Left ventricle myocardium superior (tissue), 1 donor: ENCODE measurements at places on chromosomes 2 and 18.

DNA sequence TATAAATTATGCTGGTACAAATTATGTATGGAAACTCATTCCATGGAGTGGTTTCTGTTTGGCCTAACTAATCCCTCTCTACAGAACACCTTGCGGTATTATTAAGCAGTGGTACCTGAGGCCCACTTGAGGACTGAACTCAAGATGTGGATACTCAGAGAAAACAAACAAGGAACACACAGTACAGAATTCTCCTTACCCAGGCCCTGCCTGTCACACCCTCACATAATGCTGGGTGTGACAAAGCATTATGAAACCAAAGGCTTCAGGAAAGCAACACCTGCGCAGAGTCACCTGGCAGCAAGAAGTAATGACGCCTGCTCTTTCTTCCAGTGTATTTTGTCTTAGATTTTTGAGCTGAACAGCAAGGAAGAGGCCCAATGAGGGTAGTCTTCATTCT, 264.7 kb downstream of the PAX3 start:
- DNase-seq, result no peak

DNA sequence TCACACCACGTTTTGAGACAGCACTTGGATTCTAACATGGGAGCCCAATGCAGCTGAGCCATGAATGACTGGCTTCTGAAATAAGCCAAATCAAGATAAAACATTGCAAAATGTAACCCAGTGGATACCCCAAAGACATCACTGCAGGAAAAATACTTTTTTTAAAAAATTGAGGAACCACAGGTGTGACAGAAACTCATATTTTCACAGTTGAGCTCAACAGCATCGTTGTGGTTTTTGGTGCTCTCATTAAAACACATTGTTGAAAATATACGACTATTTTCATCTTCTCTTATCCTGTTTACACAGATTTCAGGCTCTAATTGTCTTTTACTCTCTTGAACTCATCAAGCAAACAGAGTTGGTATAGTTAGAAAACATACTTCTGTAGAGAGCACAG, 429.3 kb upstream of the VRK2 start:
- DNase-seq, result no peak

DNA sequence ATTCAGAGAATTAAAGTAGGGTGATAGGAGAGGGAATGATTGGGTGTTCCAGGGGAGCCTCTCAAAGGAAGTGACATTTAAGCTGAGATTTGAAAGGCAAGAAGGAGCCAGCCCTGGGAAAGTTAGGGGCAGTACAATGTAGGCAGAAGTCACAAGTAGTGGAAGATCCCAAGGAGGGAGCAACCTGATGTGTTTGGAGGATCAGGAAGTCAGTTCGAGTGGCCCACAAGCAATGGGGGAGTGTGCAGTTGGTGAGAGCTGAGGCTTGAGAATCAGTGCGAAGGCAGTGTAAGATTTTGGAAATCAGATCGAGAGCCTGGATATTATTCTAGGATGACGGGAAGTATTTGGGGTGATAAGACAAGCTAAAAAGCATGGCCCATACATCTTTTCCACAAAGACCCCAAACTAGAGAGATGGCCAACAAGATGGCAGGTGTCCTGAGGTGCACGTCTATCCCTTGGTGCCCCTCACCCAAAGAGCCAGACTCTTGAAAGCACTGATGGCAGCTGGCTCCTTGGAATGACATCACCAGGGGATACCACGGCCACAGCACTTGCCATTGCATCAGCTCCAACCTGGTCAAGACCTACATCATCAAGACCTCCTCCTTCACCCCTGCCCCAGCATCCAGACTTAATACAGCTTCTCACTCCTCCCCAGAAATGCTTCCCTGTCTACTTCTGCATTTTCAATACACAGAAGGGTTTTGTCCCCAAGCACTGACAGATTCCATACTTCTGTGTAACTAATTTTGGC, 127.3 kb downstream of the BCL2 start:
- no peak for DNase-seq

DNA sequence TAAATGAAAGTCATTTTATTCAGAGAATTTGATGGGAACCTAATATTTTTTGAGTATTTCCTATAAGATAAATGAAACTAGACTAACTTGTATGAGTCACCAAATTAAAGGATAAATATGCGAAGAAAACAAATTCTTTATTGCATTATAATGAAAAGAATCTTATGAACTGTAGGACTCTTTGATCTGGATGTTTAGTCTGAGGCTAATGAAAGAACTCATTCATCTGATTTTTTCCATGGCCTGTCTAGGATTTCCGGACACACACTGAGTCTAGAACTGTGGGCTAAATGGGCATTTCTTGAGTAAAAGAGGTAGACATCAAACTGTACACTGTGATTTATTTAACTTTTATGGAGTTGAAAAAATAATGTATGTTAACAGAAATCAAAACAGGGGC, 43.0 kb downstream of the ZNF519 start:
- no peak for DNase-seq

GRCh38 chr18:79560861-79561210, 118.8 kb upstream of the CTDP1 start:
- DNase-seq, result no peak

GRCh38 chr2:73197579-73197978, 4.8 kb upstream of the NOTO start:
- DNase-seq, result no peak

DNA sequence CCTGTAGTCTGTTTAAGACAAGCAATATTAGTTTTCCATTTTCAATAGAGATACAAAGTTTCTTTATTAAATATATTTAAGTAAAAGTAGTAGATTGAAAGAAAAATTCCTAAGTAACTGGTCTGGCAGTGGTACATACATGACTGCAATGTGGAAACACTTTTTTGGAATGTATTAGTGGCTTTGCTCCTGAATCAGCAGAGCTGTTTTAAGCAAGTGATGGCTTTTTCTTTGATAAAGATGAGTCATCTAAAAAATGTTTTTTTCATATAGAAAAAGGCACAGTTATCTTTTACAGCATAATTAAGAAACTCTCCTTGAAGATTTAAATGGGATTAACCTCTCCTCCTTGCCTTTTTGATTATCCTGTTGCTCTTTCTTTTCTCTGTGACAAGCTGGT, 34.9 kb downstream of the KDM3A start:
- DNase-seq, result no peak

DNA sequence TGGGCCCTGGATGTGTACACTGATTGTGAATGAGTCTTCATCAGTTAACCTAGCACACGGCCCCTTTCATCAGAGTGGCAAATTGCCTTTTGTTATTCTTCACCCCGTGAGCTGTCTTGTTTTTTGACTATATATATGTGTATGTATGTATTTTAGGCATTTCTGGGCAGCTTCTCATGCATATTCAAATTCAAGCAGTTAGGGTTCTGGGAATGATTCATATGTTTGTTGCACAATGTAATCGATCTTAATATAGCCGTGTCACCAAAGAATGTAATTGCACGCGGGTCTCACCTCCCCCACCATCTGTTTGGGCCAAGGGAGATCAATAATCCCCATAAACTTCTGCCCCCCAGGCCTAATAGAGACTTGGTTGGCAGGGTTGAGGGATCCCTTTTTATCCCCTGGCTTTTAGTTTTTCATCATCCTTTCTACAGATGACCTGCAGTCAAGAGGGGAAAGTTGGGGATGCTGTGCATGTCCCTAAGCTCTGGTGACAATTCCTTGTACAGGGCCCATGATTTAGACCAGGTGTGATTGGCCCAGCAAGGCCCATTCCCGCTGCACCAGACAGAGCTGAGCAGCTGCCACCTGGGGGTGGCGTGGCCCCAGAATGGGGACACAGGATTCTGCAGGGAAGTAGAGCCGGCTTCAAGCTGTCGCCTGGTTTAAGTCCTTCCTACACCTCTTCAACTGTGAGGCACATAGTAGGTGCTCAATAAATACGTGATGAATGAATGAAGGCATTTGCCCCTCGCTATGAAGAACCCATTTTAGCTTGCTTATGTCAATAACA, 19.2 kb downstream of the KCNF1 start:
- no peak for DNase-seq

GRCh38 chr2:46828491-46829230, 86.9 kb downstream of the MCFD2 start:
- no peak for DNase-seq

GRCh38 chr2:204967199-204967960, 422.1 kb downstream of the PARD3B start:
- no peak for DNase-seq

GRCh38 chr2:9799011-9799596, 44.2 kb upstream of the TAF1B start:
- peak; percentile 11 for DNase-seq

DNA sequence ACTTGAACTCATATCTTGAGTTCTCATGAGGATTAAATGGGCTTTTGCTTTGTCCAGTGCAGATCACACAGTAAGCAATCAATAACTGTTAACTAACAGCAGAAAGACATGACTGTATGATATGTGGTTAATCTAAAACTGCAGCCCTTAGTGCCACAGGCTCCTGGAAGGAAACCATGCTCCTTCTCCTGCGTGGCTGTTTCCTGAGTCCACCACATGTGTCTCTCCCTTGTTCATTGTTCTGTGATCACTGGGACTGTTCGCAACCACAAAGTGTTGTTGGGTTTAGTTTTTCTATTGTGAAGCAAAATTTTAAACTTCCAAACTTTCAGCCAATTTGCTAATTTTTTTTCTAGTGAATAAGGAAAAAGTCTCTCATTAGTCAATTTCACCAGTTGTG, 130.9 kb upstream of the PTPRM start:
- DNase-seq, result no peak

DNA sequence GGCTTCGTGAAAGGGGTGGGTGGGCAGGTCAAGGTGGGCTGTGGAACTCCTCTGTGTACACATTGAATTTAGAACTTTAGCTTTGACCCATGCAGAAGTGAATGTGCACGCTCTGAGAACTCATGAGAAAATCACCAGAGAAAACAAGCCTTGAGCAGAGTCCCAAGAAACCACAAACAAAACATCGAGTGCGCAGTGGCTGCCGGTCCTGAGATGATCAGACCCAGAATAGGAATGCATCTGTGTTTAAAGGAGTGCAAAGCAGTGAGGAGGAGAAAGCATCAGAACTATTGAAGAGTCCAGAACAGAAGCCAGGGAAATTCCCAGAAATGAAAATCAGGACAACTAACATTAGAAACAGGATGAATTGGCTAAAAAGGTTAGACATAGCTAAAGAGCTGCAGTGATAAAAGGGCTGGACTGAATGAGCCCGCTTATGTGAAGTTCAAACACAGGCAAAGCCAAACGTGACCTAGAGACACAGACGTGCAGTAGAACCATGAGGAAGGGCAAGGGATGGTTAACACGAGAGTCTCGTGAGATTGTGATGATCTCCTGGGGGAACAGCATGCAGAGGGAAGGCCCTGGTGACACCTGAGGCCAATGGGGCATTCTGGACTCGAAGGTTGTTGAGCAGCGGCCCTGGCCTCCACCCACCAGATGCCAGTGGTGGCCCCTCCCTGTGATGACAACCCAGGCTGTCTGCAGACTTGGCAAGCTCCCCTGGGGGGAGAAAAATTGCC, 16.4 kb upstream of the TXNL4A start:
- no peak for DNase-seq

- DNase-seq, result no peak
Measured at GRCh38 chr2:177970670-177971454, 101.7 kb downstream of the PDE11A start.

DNA sequence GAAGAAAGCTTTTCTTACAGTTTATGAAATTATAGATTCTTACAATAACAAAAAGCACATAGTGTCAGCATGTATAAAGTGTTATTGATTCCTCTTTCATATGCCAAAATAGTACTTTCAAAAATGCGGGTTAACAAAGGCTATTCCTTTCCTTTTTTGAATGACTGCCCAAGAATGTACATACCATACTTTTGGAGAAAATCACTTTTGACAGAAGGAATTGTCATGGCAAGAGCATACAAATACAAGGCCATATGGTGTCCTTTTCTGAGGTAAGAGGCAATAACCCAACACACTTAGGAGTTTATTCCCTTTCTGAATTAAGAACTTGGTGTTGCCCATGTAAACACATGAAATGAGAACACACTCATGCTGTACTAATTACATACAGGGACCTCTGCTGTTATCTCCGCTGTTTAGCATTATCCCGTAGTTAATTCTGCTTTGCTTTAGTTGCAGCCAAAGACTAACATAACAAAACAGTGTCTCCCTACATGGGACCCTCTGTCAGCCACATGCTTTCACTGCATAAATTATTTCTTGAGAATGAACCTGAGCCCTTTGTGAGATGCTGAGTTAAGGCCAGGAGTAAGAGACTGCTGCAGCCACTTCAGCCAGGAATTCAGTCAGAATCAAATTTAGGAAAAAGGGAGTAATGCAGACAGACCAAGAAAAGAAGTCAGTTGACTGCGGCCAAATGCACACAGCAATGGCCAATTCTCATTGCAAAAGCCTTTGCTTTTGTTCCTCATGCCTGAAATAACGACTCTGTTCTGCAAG, 67.0 kb downstream of the CDH2 start:
- no peak for DNase-seq

DNA sequence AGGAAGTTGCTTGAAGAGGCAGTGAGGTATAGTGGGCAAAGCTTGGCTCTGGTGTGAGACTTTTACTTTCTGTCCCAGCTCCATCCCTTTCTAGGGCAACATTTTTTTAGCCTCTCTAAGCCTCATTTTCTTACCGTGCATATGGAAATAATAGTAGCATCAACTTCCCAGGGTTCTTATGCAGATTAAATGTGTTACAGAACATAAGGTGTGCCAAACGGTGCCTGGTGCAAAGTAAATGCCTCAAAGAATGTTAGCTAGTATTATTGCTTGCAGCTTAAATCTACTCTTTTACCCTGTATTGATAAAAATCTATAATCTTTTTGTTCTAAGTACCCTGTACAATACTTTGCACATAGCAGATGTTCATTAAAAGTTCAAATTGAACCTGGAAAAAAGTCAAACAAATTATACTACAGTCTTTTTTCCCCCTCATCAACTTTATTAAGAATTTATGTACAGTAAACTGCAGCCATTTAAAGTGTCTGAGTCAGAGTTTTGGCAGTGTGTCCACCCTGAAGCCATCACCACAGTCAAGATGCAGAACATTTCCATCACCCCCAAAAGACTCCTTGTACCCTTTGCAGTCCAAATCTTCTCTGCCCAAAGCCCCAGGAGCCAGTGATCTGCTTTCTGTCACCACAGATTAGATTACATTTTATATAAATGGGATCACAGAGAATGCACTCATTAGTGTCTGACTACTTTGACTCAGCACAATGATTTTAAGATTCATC, 10.6 kb downstream of the MAPRE2 start:
- DNase-seq, result no peak

DNA sequence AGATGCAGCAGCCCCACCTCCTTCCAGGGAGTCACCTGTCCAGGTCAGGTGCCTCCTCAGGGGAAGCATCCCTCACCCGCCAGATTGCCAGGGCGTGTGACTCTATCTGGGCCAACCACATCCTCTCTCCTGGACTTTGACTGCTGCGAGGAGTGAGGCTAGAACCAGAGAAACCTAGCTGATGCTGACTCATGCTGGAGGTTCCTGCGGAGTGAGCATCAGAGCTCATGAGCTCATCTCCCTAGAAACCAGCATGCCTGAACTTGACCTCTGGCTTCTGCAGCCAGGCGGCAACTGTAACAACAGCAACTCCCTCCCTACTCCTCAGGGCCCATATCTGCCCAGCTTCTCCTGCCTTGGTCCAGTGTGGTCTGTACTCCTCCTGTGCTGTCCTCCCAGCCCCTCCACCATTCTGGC, 28.3 kb upstream of the NT5DC4 start:
- DNase-seq, result peak; percentile 35

GRCh38 chr2:235002198-235003095, 50.6 kb downstream of the SH3BP4 start:
- no peak for DNase-seq

GRCh38 chr2:105328281-105329196, 996 bp downstream of the TGFBRAP1 start:
- DNase-seq, result no peak
